ENCODE measurements at places on chromosomes 3 and 15. TPM values are rescaled to one million over a fixed set of nuclear protein-coding genes. Genes with fewer than 3 reads are reported as not detected.

Gene GOLGA8J
- not detected for total RNA-seq

Gene TLNRD1
- 9.3 TPM for total RNA-seq

Gene ITGB5
- total RNA-seq: 308 TPM

Gene FAM81A
- total RNA-seq: 2.6 TPM

GRCh38 chr3:45337839-45338470 is 50.4 kb upstream of the LARS2 start:
- DNase-seq: no peak

DNA sequence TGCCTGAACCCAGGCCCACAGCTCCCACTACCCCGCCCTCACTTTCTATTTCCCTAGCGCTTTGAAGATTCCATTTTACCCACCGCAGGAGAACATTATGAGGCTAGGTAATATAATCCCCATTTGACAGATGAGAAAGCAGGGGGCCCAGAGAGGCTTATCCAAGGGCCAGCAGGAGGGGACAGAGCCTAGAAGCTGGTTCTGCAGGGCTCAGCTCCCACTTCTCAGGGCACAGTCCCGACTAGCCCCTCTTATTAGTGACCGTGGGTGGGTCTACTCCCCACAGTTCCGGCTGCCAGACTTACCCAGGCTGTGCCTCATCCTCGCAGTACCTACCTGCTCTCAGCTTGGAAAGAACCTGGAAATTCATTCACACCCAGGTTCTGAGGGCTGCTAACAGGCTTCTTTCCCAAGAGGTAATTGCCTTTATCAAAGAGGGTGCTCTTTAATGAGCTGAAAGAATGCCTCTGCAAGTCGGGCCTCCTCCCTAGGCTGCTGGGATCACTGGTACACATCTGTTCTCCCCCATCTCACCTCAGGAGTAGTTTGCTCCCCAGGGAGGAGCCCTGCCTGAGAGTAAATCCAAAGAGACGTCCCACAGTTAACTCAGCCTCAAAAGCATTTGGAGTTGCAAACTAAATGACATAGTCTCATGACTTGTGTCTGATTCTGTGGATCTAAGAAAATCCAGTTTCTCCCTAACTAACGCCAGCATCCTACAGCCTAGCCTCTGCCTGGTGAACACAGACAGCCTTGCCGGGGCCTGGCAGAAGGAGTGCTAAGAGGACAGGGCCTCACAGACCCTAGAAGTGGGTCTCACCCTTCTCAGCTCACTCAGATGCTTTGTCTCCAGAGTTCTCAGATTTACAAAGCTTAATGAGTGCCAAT is 125.0 kb downstream of the CHSY1 start:
- peak; percentile 77 for DNase-seq

- DNase-seq: peak; percentile 39
These were observed 47.7 kb upstream of the PTX3 start for GRCh38 chr3:157388976-157389375.

DNA sequence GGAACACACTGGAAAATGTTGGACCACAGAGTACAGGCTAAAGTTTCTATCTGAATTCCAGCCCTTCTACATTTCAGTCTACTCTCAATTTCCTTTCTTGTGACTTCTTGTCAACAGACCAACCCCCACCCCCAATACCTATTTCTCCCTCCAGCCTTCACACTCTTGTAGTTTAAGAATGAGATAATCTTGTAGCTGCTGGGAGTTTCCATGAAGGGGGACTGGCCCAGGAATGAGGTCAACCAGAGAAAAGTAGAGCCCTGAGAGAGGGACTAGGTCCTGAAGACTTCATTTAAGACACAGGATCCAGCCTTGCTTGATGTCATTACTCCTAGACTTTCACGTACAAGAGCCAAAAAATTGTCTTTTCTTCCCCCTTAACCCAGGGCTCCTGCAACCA is 29.5 kb upstream of the FAM107A start:
- no peak for DNase-seq

GRCh38 chr15:84907731-84908130 is 23.3 kb downstream of the SLC28A1 start:
- DNase-seq: no peak

DNA sequence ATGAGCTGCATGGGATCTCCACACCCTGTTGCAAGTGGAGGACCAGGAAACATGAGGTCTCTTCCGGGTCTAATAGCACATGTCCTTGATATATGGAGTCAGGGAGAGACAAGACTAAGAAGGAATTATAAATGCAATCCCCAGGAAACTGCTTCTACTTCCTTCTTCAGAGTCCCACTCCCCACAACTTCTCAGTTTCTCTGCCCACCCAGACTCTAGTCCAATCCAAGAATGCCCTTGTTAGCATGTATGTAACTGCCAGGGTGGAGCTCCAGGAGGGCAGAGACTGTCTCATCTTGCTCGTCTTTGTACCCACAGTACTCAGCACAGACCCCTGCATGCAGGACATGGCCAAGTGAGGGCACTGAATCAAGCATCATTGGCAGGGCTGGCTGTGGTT is 8.3 kb downstream of the DAPK2 start:
- no peak for DNase-seq

All from fibroblast of the aortic adventitia (primary cell).